ENCODE measurements at places on chromosomes 2 and 18.

- DNase-seq: no peak
Observed at GRCh38 chr2:28810384-28811285, at the start of gene SPDYA. Gene SPDYA, plus strand, starts transcription at chr2:28810834. Its CDS starts 5,181 bp downstream, at chr2:28816015.

GRCh38 chr18:11488175-11488574 is 121.2 kb upstream of the SLC35G4 start:
- peak; percentile 12 for DNase-seq

DNA sequence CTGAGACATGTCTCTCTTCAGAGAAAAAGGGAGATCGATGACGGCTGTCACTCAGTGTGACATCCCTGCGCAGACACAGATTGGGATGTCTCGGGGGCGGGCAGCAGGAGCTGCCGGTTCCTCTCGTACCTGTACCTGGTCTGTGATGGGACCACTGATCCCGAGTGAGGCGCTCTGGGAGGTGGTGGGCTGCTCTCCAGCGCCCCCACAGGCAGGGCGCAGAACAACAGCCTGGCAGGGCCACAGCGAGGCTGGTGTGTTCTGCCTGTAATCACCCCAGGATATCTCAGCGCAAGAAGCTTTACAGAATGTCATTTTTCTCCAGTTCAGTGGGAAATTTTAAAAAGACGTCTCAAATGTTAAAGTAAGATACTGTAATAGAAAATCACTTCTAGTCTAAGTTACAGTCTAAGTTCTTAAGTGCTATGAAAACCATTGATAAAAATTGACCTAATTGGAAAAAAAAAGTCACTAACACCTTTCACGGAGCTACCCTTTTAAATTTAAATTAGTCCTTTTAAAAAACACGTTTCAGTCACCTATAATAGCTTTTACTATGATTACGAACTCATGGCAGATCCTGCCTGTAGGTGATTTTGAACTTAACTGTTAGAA is 189.8 kb downstream of the SNTG2 start:
- DNase-seq: no peak

DNA sequence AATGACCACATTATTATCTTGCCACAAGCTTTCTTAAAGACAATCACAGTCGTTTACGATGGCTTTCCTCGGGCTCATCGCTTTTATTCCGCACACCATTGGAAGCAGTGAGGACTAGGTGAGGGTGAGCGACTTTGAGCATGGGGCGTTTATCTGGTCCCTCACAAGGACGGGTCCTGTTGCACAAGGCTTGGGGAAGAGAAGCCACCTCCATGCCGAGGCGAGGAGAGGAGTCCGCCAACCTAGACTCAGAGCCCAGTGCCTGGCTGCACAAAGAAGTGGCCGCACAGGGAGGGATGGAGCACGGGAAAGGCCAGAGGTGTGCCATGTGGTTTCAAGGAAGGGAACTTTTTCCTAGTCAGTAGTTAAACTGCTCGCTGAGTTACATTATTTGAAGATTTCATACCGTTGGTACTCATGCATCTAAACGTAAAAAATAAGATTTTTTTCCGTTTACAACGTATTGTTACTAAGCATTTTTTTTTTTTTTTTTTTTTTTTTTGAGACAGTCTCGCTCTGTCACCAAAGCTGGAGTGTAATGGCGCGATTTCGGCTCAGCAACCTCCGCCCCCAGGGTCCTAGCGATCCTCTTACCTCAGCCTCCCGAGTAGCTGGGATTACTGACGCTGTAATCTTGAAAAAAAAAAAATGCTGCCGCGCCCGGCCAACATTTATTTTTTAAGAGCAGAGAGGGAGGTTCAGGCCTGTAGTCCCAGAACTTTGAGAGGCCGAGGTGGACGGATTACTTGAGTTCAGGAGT is 849 bp upstream of the CYP27C1 start:
- DNase-seq: no peak

- peak; percentile 99 for DNase-seq
Observed at GRCh38 chr18:9827793-9828505, 57.8 kb upstream of the TXNDC2 start.

GRCh38 chr2:158142165-158142564 is 40.5 kb downstream of the UPP2 start:
- no peak for DNase-seq

DNA sequence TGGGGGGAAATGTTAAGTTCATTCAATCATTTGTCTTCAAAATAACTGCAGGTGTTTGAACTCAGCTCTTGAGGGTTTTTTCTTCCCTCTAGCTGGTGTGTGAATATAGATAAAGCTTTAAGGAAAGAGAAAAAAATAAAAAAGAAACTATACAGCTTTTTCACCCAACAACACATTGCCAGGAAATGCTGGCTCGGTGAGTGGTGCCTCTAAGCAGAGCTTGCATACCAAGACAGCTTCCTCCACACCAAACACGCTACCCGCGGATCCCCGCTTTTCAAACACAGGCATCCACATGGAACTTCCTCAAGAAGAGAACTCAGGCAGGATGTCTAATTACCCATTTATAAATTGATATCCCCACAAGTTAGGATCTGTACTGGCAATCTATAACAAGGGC is 69.8 kb upstream of the TANK start:
- no peak for DNase-seq

DNA sequence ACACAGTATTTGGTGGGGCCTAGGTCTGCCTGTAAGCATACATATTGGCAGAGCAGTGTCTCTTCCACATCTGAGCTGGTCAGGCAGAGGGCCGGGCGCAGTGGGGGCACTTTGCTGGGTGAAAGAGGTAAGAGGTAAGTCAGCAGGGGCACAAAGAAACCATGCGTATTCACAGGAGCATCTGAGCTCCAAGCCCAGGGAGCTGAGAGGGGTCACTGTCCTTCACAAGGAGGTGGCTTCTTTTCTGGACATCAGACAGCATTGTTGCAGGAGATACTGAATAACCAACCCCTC is 201.7 kb downstream of the AGAP1 start:
- no peak for DNase-seq

- DNase-seq: no peak
Observed at GRCh38 chr2:182368996-182369395, 57.8 kb downstream of the PDE1A start.

GRCh38 chr18:77501266-77501665 is 251.6 kb downstream of the GALR1 start:
- no peak for DNase-seq

DNA sequence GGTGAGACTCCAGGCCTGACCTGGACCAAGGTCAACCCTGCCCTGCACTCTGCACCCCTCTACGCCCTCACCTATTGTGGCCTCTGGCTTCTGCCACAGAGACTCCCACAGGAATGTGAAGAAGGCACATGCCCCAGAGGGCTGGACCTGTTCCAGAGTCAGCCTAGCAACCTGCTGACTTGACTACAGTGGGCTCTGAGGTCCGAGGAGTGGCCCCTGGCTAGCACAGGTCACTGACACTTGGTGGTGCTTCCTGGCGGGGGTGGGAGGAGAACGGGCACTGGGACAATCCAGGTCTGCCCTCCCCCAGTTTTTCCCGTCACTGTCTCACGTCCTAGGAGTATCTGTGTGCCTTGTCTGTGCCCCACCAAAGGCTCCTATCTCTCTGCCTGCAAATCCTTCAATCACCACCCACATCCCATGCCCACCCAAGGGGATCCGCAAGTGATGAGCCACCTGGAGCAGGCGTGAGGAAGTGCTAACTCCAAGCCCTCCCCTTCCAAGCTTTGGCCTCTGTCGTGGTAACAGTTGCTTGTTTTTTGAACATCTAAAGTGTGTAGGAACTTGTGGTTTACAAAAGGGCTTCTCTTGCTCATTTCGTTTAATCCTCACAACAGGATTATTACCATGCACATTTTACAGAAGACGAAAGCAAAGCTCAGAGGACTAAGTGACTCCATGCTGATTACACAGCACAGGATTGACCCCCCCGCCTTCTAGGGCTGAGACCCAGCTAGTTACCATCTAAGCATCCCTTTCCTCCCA is 86.2 kb downstream of the MCFD2 start:
- no peak for DNase-seq

DNA sequence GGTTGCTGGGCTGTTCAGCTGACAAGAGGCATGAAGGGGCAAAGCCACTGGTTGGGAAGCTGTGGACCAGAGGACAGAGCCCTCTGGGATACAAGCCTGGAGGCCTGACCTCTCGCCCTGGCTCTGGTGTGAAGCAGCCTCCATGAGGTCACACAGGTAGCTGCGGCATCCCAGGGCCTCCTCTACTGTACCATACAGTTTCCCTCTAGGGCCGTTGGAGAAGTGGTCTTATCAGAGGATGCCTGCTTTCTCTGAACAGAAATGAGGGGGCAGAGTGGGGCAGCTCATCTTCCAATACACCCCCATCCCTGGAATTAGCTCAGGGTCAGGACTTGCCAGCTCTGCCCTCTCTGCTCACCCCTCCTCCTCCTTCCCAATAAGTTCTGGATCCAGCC is 135.1 kb upstream of the SMAD2 start:
- no peak for DNase-seq

All from AG04449 (cell line).